ENCODE measurements at places on chromosomes 2 and 18.

DNA sequence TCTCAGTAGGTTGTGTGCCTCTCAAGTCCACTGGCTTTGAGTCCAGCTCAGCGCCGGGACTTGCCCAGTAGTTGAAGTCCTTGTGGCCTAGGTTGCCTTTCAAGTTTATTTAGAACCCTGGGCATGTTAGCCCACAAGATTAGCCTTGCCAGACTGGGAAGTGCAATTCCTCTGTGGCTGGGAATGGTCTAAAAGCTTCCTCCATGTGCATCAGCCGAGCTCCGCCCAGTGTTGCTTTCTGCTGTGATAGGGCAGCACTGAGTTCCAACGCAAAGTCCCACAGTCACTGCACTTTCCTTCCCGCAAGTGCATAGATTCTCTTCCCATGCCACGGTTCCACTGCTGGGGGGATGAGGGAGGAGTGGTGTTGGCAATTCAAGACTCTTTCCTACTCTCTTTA, 308.9 kb upstream of the THUMPD2 start:
- DNase-seq = no peak

GRCh38 chr2:37350034-37350433, 5.6 kb downstream of the QPCT start:
- no peak for DNase-seq

DNA sequence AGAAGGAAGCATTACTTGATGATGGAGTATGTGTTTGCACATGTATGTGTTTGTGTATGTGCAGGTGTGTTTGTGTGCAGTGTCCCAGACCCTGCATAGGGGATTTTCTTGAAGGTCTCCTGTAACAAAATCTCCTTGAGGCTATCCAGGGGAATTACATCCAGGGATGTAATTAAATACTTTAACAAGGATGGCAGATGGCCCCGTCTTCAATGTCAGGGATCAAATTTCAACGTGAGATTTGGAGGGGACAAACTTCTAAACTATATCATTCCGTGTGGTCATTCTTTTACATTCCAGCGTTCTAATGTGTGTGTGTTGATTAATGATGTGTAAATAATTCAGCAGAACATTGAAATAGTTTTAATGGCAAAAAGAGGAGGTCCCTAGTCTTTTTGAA, 3.3 kb downstream of the UGT1A9 start:
- DNase-seq = no peak

DNA sequence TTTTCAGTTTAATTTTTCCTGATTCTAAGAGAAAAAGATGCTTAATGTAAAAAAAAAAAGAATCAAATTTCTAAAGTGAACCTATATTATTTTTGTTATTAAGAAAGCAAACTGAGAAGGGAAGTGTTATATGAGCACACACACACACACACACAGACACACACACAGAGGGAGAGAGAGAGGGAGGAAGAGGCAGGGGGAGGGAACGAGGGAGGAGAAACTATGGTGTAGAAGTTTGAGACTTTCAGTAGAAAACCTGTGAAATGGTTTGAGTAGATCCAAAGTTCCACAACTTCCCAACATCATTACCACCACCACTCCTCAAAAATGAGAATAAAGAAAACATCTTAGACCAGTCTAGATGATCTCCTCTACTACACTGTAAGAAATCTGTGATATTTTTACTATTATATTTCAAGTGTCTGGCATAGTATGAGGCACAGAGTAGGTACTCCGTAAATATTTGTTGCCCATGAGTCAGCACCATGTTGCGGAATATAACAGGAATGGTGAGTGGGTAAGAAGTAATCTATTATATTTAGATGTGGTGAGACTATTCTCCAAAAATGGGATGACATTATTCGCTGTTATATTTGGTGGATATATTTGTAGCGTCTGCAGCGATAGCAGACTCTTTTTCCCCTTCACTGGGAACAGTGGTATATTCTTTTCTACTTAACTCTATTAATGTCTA, 149.4 kb upstream of the DNMT3A start:
- DNase-seq = no peak

Measured in activated T-cell treated with anti-CD3 and anti-CD28 coated beads for 24 hours (primary cell).